ENCODE measurements at places on chromosomes 2 and 18.

- DNase-seq, result no peak
These were observed 54.5 kb downstream of the C18orf63 start for GRCh38 chr18:74370115-74370514.

DNA sequence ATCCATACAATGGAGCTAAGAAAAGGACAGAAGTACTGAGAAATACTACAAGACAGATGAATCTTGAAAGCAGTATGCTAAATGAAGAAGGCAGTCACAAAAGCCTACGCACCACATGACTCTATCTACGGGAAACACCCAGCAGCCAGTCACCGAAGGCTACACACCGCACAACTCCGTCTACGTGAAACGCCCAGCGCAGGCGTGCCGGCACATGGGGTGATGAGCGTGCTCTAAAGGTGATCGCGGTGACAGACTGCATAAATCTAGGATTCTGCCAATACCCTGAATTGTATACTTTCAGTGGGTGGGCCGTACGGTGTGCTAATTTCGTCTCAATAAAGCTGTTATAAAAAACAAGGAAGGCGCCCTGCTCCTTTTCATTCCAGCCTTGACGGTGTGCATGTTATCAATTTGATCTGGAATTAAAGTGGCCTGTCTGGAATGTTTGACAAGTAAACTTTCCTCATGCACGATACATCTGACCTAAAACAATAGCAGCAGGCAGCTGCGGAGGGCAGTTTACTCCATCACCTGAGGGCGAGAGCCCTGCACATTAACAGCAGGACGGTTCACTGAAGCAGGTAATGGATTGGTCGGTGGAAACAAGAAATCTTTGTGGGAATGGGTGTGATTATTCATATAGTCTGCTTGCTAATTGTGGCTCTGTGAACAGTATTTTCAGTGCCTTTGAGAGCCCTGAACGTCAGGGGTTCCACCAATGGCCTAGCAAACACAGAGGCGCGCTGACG, 86.2 kb upstream of the SALL3 start:
- no peak for DNase-seq

DNA sequence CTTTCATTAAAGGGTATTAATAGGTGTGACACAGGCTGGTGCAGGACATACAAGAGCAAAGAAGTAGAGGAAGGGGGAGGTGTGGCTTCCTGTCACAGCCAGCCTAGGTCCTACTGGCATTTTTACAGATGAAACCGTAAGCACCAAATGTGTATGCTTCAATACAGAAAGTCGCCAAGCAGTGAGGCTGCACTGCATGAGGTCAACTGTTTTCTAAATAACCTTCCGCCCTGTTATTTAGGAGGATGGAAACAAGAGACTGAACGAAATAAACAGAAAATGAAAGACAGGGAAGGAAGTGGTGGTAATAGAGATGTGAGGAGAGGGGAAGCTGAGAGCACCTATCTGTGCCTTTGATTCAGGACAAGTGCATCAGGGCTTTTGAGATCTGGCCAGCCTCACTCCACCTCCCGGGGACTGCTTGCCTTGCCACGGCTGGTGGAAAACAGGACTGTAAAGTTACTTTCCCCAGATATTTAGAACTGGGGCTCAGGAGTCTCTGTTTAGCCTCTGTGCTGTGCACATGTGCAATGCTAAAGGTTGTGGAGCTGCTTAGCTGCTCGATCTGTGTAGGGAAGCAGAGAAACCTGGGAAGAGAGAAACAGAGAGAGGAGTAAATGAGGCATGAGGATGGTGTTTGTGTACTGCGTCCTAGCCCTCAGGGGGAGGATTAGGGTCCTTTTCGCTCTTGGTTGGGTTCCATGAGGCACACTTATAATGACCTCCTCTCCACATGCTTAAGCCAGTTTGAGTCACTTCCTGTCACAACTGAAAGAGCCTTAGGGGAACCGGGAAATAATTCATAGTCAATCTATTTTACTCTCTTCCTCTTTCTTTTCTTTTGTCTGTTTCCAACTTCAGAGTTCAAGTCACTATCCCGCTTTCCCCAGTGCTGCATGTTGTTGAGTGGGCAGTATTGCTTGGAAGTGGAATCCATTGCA, 62.3 kb upstream of the BOD1L2 start:
- no peak for DNase-seq

DNA sequence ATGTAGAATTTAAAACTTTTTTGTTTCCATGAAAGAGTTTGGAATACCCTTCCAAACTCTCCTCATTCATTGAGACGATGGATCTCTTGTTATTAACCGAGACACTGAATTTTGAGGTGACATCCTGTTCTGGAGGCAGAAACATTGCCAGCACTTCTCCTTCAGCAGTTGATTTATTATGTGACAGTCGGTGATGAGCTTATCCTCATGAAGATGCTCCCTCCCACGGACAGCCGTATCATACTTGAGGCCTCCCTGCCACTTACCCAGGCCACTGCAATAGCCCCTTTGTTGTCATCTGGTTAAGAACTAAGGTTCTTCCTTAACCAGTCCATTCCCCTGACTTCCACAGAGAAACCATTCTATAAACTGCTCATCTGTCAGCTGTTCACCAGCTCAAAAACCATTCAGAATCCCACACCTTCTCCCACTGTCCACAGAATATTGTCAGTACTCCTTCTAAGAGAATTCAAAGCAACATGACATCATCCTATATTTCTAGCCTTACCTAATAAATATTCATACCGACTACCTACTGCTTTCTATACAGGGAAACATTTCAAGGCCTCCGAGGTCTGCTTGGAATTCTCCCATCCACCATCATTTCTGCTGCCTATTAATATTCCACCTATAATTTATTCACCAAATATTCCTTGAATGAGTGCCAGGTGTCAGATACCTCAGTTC, 139.0 kb upstream of the TRIB2 start:
- no peak for DNase-seq

GRCh38 chr2:223618172-223619035, 16.2 kb upstream of the SCG2 start:
- DNase-seq, result no peak

DNA sequence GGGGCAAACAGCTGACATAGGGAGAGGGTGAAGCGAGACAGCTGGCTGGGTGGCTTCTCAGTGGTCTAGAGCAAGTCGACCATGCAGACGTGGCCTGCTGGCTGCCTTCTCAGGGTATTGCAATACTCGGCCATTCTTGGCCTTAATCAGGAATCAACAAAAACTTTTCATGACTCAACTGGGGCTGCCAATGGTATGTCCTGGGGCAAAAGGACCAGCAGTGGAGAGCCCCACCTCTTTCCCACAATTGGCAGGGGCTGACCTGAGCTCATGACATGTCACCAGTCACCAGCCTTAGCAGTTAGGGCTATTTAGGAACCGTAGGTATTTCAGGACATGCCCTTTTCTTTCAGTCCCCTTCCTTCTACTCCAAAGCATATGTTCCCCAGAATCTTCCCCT, 19.1 kb downstream of the PLA2R1 start:
- no peak for DNase-seq

- no peak for DNase-seq
These were observed 487.1 kb upstream of the LRRTM4 start for GRCh38 chr2:78009289-78009688.

GRCh38 chr2:15941871-15942710, 1.7 kb downstream of the MYCN start:
- DNase-seq, result no peak

- no peak for DNase-seq
These were observed 16.7 kb downstream of the LHCGR start for GRCh38 chr2:48738806-48739205.

GRCh38 chr2:43325107-43325811, 98.9 kb upstream of the ZFP36L2 start:
- no peak for DNase-seq

All from hematopoietic multipotent progenitor cell treated with erythropoietin and hydrocortisone succinate and interleukin-3 and kit ligand, for 15 days (in vitro differentiated cells).